HEK293T (cell line): ENCODE measurements at places on chromosomes 2 and 18.

- DNase-seq, result no peak
These were observed 22.8 kb downstream of the ADRA2B start for GRCh38 chr2:96093528-96093927.

- no peak for DNase-seq
These were observed 353.8 kb upstream of the SALL3 start for GRCh38 chr18:78625847-78626246.

- DNase-seq, result no peak
These were observed 54.1 kb downstream of the TAF1B start for GRCh38 chr2:9897331-9897737.

GRCh38 chr2:115299199-115299598 is 856.8 kb downstream of the DPP10 start:
- DNase-seq, result no peak

GRCh38 chr2:8534729-8535468 is 147.0 kb upstream of the ID2 start:
- no peak for DNase-seq

DNA sequence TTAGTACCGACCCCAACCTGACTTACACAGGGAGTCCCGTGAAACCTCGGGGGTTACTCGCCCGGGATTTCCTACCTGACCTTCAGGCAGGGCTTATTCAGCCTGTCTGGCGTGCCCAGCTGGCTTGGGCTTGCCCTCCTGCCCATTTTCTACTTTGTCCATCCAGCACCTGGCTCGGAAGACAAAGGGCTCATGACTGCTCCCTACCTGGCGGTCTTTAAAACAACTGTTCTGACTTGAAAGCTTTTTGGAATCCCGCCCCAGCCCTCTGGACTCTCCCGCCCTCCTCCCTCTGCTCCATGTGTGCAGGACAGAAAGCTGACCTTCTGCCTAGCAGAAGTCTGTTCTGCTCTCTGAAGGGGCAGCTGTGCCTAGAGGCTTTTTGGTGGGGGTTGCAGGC is 43.1 kb downstream of the ACKR3 start:
- DNase-seq, result no peak

DNA sequence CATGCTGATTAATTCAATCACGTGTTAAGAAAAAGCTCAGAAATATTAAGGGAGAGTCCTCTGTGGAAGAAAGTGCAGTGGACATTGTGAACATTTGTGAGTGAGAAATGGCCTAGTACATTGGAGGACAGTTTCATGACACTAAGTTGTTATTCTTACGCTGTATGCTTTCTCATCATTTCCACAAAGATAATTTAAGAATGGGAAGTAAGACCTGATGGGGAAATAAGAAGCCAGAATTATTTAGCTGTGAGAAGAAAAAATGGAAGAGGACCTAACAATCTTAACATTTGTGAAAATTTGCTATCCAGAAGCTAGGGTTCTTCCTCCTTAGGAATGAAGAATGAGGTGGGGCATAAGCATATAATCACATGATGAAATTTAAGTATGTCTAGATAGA is 15.2 kb upstream of the RAPH1 start:
- no peak for DNase-seq

DNA sequence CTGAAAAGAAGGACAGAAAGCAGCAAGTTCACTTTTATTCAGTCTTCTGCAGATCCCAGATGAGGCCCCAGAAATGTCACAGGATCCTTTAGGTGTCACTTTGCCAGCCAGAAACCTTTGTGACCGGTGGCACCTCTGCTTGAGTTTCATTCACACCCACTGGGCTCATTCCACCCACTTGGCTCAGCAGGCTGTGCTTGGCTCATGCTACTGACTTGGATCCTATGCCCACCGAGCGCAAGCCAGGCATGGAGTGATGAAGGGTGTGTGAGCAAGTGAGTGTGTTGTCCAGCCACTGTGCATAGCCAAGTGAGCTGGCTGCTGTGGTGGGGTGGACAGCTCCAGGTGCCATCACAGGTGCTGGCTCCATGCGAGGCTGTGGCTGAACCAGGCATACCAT is 357.0 kb upstream of the GULP1 start:
- DNase-seq, result no peak

DNA sequence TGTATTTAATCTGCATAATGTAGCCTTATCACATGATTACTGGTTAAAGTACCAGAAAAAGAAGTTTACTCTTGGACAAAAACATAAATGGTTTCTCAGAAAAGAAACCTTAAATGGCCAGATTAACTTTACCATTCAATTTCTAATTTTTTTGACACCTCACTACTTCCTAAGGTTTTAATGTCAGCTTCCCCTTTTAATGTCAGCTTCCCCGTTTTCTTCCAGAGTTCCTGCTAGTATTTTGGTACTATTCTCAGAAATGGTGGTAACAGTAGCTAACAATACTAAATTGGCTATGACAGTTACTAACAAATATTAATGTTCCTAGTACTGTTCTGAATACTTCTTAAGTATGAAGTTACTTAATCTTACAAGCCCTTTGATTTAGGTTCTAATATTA is 22.4 kb upstream of the SLC8A1 start:
- no peak for DNase-seq

GRCh38 chr2:101524806-101525430 is 50.0 kb upstream of the RFX8 start:
- no peak for DNase-seq

DNA sequence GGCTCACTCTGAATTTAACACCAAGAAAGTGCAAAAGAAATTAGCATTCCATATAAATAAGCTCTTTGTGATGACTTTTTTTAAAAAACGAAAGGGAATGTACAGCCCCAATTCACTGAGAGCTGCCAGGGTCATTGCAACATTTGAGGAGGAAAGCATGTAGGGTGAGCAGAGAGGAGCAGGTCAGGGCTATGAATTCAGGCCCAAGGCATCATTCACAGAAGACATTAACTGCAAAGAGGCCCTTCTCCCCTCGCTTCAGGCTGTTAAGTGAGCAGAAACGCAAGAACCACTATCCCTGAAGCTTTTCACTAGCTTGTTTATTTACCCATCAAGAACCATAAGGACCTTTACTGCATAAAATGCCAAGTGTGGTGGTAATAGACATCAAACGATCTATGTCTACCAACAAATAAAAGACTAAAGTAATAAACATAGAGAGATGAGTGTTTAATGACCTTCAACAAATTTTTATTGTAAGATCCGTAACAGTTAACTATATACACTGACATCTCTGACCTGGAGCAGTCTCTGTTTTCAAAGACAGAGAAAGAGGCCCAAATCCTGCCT is 333.1 kb upstream of the HNRNPA3 start:
- peak; percentile 22 for DNase-seq

DNA sequence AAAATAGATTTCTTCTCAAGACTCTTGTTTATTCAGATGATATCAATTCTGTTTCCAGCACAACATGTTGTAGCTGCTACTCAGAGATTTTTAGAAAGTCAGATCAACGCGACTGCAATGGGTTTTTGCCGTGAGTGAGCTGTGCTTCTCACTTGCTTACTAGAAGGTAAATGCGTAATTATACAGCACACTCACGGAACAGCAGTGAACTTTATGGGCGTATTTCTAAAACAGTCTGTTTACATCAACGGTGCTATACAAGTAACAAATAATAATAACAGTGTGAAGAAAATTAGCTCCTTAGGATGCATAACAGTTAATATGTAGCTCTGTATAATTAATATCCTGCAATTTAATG is 533.6 kb downstream of the RNF144A start:
- no peak for DNase-seq

DNA sequence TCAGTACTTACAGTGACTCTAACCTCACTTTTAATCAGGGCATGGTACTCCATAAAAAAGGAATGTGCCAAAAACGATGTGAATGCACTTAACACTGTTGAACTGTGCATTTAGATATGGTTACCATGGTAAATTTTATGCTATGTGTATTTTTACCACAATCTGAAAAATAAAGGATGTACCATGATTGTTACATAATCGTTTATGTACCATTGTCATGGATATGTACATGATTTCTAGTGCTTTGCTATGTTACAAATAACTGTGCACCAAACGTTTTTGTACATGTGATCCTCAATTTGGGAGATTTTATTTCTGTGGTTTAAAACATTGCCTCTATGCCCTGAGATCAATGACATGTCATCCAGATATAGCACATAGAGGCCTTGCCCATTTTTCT is 21.8 kb downstream of the ZNF532 start:
- DNase-seq, result no peak

GRCh38 chr2:41329040-41329439 is 718.8 kb upstream of the PKDCC start:
- DNase-seq, result no peak

- no peak for DNase-seq
These were observed 208.6 kb downstream of the RBM43 start for GRCh38 chr2:151052850-151053660.

GRCh38 chr18:69580107-69580506 is 179.4 kb downstream of the DOK6 start:
- DNase-seq, result no peak

DNA sequence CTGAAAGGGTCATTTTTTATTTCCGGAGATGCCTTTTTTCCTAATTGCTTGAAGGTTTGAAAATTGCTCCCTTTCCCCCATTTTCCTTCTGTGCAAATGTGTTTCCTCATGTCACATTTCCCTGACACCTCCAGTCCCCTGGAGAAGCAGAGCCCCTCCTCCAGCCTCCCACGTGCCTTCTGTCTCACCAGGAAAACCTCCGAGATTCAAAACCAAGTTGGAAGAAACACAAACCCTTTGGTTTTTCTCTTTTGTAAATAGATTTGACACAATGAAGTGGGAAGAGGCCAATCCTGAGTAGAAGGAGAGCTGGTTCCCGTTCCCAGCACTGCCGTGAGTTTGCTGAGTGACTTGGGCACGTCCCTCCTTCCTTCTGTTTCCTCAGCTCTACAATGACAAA is 125.4 kb upstream of the MYCN start:
- no peak for DNase-seq

DNA sequence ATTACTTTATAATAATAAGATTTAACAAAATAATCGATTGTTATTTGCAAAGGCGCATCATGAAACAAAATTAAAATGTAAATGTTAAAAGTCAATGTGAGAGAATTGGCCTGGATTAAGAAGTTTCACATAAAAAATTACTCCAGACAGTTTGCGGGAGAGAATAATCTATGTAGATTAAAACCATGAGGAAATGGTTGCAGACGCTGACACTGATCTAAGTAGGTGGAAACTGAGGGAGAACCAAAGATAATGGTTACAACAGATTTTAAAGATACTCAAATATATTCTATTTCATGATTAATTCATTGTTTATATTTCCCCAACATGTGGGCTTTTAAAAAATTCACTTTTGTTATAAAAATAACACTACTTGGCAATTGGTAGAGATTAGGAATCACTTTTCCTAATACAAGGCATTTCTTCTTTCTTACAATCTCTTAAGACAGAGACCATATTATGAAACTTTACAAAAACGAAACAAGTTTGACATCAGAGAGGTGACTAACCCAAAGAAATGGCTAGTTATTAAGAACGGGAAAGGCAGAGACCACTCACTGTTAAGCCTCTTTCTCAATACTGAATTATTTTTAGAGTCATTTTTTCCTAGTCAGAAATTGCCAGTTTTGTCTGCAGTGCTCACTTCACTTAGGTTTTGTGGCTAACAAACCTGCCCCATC is 1.6 kb downstream of the KANSL1L start:
- no peak for DNase-seq

DNA sequence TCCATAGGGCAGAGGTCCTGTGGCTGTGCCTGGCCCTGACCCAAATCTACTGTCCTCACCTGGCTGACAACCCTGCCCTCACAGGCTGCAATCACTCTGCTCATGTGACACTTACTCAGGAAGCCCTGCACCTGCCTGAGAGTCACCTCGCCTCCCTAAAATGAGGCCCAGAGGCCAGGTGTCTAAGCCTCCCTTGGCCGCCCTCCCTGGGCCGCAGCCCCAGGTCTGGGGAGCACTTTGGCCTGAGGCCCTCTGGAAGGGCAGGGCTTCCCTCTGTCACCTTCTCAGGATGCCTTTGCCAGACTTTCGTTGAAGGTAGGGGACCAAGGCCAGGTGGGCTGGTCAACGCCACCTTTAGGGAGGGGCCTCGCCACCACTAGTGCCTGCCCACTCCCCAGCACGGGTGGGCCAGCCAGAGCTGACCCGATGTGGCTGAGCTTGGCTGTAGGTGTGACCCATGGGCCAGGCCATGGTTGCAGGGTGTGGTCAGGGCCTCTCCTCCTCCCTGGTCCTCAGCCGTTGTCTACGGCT is 6.1 kb upstream of the GPC1 start:
- no peak for DNase-seq

GRCh38 chr2:71687412-71687811 is 234.1 kb downstream of the DYSF start:
- no peak for DNase-seq

GRCh38 chr2:67240507-67240906 is 156.6 kb upstream of the ETAA1 start:
- DNase-seq, result no peak

GRCh38 chr18:3411854-3412268 is 38.1 kb upstream of the TGIF1 start:
- DNase-seq, result no peak

GRCh38 chr2:58720770-58721697 is 479.9 kb upstream of the FANCL start:
- no peak for DNase-seq

GRCh38 chr18:53601344-53601743 is 623.1 kb downstream of the MBD2 start:
- no peak for DNase-seq

GRCh38 chr2:5253263-5253662 is 438.9 kb upstream of the SOX11 start:
- no peak for DNase-seq

- DNase-seq, result no peak
These were observed 9.4 kb upstream of the PSD4 start for GRCh38 chr2:113164215-113164929.

- no peak for DNase-seq
These were observed 30.7 kb upstream of the CD302 start for GRCh38 chr2:159828738-159829137.

DNA sequence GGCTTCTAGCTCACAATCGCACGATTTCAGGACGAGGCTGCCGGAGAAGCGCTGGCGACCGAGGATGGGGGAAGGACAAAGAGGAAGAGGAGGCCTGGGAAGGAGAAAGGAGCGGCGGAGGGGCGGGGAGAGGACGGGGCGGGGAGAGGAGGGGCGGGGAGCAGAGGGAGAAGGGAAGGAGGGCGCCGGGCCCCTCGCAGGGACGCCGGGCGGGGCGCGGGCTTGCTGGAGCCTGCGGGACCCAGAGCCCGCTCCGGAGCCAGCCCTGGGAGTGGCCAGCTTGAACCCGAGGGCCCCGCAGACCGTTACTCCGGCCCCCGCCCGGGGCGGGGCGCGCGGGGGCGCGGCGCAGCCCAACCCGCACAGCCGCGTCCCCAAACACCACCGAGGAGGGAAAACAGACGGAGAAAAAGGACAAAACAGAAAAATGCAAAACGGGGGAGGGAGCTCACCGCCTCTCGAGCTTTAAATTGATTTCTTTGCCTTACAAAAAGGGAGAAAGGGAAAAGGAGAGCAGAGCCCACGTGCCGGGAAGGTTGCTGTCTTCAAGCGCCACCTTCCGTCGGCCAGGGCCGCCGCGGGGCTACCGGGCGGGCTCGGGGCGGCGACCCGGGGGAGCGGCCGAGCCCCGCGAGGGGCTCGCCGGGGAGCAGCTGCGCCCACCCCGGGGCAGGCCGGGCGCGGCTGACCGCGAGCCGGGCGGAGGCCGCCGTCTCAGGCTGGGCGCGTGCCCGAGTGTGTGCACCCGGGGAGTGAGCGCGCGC is 781 bp upstream of the SOX11 start:
- DNase-seq, result no peak

- DNase-seq, result no peak
These were observed 189.6 kb upstream of the TNP1 start for GRCh38 chr2:217049422-217049821.
